Omental fat pad (tissue), 4 donors: ENCODE measurements at places on chromosomes 6 and 20. TPM values are rescaled to one million over a fixed set of nuclear protein-coding genes. Genes with fewer than 3 reads are reported as not detected.

PRICKLE4 gene
- 8.2 TPM for total RNA-seq

DNA sequence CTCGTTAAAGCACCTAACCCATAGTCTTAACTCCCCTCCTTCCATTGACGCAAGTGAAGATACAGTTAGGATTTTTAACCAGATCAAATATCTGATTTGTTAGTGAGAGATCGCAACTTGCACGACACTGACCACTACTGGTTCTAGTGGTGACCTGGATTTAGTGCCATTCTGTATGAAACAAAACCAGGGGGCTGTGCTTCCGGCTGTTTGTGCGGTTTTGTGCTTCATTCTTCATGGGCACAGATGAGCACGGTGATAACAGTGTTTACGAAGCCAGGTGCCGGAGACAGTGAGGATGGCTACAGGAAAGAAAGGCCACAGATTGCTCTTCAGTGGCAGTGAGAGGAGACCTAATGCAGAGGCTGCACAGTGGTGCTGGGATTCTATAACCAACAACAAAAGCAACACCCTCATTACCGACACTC lies 75.5 kb downstream of the NOL4L start:
- no peak for DNase-seq

DNA sequence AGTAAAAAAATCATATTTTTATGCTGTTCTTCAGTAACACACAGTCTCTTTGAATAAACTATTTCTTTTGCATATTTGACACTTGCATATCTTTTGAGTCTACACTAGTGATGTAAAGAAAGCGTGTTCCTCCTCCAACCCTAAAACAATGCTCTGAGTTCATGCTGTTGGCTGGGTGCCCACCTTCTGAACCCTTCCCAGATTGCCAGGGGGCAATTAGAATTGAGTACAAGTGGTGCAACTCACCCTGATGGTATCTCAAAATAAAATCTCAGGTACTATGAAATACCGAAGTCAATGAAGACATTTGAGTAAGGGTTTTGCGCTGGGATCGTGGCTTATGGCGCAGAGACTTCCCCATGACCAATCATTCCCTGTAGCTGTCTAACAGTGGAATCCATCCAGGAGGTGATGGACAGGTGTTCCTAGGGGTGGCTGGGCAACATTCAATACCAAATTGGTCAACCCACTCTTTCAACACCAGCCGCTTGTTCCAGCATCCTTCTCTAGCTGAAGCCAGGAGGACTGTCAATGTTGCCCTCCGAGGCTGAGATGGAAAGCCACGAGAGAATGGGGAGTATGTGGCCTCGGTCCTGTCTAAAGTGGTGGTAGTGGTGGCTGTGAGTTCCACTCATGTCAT lies 94.4 kb upstream of the ZNFX1 start:
- DNase-seq: no peak

DNA sequence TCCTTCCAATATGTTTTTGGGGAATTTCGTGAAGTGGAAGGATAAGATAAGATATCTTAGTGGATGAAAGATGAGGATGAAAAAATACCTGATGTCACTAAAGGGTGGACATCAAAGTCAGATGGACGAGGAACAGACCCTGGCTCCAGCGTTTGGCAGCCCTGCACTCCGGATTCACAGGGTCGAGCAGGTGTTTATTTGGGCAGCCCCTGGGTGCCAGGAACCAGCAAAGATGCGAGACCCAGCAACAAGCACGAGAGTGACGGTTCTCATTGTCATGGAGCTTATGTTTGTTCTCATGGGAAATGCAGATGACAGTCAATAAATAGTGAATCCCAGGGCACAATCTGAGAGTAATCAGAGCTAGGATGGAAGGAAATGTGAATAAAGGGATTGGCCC lies 131.1 kb downstream of the PHACTR3 start:
- no peak for DNase-seq
